Effector memory CD8-positive, alpha-beta T cell (primary cell): ENCODE measurements at places on chromosomes 12 and 14.
A peak's percentile ranks its signal among the peaks of the same experiment; 100 is the strongest.

DNA sequence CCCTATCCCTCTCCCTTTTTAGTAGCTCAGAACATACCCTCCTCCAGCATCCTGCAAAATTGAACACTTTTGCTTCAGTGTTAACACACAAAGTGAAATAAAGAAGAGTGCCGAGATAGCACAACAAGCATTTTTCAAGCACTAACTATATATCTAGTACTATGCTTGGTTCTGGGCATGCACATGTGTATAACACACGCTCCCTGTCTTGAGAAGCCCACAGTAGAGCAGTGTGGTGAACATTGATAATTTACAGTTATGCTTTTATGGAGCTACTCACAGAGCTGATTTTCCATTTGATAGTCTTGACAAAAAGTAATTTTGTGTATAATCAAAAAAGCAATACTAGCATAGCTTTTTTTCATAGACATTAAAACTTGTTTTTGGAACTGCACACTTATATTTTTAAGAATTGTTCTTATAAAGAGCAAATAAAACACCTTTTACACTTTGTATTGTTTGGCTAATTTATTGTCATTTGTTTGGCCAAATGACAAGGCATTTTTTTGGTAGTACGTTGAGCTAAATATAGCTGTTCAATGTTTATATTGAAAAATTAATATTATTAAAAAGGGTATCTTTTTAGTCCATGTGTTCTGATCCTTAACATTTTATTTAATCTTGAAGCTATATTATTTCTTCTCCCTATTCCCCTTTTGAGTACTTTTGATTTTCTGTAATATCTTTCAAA is 39.7 kb downstream of the LEMD3 start:
- DNase-seq = no peak

DNA sequence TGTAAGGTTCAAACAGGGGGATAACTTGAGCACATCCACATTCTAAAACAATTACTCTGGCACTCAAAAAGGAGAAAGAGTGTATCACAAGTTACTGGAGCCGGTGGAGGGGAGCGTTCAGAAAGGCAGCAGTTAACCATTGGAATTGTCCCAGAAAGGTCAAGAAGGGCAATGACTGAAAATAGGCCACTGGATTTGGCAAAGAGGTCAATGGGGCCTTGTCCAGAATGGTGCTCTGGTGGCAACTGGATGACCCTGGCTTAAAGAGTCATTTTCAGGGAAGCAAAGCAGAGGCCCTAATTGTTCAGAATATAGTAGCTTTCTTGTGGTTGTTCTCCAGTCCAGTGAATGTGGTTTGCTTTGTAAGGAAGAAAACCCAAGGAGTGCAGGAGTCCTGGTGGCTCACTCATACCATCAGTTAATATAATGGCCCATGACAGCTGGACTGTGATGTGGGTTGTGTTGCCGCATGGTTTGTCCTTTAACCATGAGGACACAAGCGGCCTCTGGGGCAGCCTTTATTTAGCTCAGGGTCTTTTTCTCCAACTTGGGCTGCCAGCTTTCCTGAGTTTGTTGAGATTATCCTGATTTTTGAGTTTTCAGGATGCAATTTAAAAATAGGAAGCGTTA is 142.8 kb upstream of the PELI2 start:
- no peak for DNase-seq

- DNase-seq = no peak
Measured at GRCh38 chr12:29713729-29714128, 70.0 kb downstream of the TMTC1 start.

GRCh38 chr12:71061451-71061850 is 96.3 kb downstream of the TSPAN8 start:
- no peak for DNase-seq

DNA sequence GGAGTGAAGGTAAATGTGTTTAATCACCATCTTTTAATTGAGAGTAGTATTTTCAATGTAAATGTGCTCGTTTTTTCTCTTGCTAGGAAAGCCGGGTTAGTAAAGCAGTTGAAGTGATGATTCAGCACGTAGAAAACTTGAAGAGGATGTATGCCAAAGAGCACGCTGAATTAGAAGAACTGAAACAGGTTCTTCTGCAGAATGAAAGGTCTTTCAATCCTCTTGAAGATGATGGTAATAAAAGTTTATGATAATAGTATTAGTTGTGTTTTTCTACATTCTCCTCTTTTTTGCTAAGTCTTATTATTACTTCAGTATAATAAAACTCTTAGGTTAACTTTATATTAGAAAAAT is 93.9 kb downstream of the DNAI7 start:
- no peak for DNase-seq

DNA sequence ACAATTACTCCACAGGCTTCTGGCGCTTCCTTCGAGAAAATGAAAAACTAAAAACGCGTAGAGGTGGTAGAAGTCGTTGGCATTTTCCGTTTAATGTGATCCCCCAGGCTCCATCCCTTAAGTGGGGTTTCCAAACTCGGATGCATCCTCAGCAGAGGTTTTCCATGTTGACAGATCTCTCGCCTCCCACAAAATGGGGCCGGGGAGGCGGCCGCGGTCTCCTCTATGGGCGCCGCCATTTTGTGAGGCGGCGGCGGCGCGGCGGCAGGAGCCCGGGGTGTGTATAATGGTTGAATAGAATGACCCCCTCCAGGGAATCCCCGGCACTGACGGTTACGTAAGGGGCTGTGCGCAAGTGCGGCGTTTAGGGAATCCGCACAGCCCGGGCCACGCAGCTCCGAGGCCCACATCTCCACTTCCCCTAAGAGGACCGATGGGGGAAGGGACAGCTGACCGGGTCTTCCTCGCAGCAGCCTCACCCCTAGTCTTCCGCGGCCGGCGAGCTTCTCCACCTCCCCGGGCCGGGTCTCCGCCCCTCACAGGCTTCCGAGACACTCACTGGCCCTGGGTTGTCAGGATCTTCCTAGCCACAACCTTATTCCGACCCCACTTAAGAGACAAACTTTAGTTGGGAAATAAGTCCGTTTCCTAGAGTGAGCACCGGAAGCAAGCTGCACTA is 2.1 kb upstream of the ARID2 start:
- DNase-seq = peak; percentile 85

DNA sequence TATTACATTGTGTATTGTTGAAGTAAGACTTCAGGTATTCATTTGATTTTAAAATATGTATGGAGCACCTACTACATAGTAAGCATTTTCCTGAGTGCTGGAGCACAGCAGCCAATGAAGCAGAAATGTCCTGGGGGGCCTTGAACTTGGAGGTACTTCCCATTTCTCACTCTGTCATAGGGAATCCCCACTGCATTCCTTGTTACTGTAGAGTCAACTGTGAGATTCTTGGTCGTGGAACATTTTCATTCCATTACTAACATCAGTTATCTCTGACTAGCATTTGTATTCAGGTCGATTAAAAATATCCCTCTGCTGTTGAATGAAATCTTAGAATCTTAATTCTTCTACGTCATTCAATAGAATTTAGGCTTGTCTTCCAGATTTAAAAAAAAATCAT is 66.7 kb downstream of the PDE3A start:
- DNase-seq = no peak

GRCh38 chr14:52129721-52130120 is 60.9 kb upstream of the NID2 start:
- DNase-seq = no peak

DNA sequence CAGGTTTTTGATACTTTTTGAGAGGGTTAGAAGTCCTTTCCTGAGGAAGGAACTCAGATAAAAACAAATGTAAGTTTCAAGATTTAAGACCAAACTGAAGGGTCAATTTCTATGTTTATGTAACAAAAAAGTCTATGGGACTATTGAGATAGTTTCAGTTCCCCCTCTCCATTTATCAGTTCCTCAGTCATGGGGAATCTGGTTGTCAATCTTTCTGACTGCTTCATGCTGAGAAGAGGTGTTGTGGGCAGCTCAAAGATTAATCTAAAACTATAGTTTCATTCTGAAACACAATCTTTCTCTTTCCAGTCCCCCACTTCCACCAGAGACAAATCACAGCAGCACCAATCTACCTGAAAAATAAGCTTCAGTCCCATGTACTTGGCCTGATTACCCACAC is 93.7 kb downstream of the KCNMB4 start:
- DNase-seq = no peak

- no peak for DNase-seq
Measured at GRCh38 chr14:69193721-69194120, 2.4 kb downstream of the EXD2 start.

DNA sequence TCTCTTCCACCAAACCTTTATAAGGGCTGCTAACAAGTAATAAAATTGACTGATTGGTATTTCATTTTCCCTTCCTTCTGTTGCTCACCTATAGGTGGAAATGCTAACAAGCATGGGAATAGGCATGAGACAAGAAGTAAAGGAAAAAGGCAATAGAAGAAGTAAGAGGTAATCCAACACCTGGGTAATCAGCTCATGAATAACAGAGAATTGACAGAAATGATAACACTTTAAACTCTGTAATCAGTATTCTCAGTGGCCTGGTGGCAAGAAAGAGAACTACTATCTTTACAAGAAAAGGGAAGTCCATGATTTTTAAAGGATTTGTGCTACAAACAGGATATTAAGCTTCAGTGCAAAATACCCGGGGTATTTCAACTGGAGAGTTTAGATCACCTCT is 737.8 kb downstream of the RERGL start:
- DNase-seq = no peak

DNA sequence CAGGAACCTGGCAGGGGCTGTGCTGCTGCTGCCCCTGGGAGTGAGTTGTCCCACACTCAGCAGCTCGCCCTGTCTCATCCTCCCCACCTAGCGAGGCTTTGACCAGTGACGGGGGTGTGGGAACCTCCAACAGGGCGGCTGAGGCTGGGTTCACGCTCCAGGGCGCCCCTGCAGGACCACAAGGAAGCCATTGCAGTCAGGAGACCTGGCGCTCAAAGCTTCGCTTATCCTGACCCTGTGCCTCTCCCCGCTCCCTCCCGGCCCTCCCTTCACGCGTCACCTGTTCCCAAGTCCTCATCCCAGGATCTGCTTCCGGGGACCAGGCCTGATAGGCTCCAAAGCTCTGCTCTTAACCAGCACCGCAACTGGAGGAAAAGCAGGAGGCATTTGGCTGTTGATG is 272.0 kb upstream of the SFSWAP start:
- no peak for DNase-seq

GRCh38 chr12:79886917-79887519 is 47.9 kb downstream of the PPP1R12A start:
- no peak for DNase-seq

GRCh38 chr12:109821968-109822367 is 11.2 kb downstream of the TRPV4 start:
- no peak for DNase-seq

- DNase-seq = no peak
Measured at GRCh38 chr14:56650979-56651378, 71.4 kb downstream of the TMEM260 start.

DNA sequence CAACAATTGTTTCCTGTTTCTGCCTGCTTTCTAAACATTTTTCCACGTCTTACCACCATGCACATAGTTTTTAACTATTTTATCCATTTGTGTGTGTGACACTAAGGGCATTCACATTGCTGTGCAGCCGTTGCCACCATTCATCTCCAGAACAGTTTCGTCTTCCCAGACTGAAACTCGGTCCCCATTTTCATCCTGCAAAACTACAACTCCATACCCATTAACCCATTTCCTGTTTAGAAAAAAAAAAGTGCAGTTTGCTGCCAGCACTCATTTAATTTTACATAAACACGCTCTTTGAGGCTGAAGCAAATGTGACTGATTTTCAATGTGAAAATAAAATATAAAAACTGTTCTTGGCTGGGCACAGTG is 15.5 kb downstream of the UBC start:
- DNase-seq = no peak

GRCh38 chr14:50792634-50793068 is 38.3 kb downstream of the NIN start:
- no peak for DNase-seq

- no peak for DNase-seq
Measured at GRCh38 chr12:25366122-25366521, 115.4 kb upstream of the KRAS start.
